GDM1 (cell line): ENCODE measurements at places on chromosomes 4 and X.
A peak's percentile ranks its signal among the peaks of the same experiment; 100 is the strongest.

DNA sequence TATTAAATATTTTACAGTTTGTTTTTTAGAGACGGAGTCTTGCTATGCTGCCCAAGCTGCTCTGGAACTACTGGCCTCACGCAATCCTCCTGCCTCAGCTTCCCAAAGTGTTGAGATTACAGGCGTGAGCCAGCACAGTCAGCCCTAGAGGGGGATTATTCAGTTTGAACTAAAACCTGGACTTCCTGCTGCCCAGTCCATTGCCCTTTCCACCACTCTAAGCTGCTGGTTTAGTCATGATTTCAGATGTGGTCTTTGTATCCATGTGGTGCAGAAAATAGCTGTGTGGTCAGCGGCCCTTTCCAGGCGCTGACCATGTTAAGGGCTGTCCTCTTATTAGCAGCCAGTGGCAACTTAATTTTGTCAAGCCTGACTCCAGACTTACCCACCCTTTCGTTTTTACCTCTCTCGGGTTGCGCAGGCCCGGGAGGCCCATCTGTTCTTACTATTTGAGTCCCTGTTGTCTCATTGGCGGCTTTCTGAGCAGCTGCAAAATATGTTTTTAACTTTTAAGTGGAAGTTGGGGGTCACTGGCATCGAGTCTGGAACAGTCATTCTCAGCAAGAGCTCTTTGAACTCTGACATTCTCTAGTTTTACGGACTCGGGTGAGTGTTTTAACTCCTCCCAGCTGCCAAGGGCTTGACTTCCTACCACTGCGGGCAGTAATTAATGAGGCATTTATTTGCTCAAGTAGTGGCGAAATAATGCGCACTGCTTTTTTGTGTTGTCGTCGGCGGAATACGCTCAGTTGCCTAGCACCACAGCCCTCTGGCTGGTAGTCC, 773 bp upstream of the VMA21 start:
- DNase-seq: no peak

- no peak for DNase-seq
Observed at GRCh38 chrX:110786486-110786885, 9.1 kb downstream of the CHRDL1 start.

DNA sequence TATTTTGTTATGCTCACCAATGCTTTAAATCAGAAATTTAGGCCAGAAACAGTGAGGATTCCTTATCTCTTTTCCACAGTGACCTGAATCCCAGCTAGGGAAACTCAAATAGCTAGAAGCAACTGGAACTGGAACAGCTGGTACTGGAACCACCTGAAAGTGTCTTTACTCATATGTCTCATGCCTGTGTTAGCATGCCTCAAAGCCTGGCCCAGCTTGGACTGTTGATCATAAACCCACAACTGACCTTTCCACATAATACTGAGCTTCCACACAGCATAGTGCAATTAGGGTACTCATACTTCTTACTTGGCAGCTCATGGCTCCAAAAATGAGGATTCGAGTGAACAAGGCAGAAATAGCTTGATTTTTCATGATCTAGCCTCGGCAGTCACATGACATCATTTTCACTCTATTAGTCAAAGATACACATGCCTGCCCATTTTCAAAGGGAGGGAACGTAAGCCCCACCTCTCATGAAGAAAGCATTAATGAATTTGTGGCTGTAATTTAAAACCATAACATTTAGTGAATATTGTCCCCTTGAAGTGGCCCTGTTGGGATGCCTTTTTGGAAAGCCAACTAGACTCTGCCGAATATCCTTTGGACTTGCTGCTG, 80.8 kb upstream of the ACSL1 start:
- DNase-seq: no peak

- DNase-seq: peak; percentile 48
Observed at GRCh38 chrX:72306851-72307645, 1.3 kb upstream of the CITED1 start.

- no peak for DNase-seq
Observed at GRCh38 chrX:73134741-73135140, 55.4 kb upstream of the PABPC1L2A start.

- no peak for DNase-seq
Observed at GRCh38 chr4:125397226-125397625, 82.5 kb downstream of the FAT4 start.

DNA sequence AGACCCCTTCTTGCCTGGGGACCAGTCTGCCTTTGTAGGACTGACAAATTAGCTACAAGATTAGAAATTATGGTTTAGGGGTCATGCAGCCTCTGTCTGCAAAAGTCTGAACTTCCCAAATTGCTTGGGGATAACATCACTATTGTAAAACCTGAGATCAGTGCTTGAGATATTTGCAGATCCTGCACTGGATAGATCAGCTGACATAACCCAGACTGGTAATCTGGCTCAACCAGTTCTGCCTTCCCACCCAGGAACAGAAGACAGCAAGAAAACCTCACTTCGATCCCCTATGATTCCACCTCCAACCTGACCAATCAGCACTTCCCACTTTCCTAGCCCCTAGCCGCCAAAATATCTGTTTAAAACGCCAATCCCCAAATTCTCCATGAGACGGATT, 202.8 kb upstream of the DIAPH2 start:
- DNase-seq: no peak

GRCh38 chrX:10525381-10526120, 94.8 kb downstream of the MID1 start:
- DNase-seq: no peak

- no peak for DNase-seq
Observed at GRCh38 chr4:150070464-150071170, 7.6 kb upstream of the DCLK2 start.

GRCh38 chr4:148022975-148023374, 291.1 kb downstream of the ARHGAP10 start:
- no peak for DNase-seq

- DNase-seq: no peak
Observed at GRCh38 chrX:69072486-69073006, 92.7 kb downstream of the PJA1 start.

- no peak for DNase-seq
Observed at GRCh38 chr4:11548597-11549082, 119.9 kb upstream of the HS3ST1 start.

GRCh38 chrX:63746278-63746677, 38.7 kb downstream of the ARHGEF9 start:
- DNase-seq: peak; percentile 21
